ENCODE measurements at places on chromosomes 6 and 20.

DNA sequence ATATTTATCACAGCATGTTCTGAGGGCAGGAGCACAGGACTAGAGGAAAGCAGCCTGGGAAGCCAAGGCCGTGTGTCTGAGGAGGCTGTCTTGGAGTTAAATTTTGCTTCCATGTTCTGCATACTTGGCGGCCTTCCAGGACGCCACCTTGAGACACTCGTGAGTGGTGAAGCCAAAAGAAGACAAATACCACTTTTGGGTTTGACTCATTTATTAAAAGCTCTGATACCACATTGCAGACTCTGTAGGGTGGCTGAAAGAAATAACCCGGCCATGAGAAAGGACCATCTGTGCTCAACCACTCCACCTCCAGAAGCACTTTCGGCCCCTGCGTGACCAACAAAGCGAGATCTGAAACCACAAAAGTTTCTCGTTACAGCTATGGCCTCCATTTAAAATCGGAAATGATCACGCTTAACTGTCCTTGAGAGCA lies 120.0 kb downstream of the TMEM242 start:
- peak; percentile 88 for DNase-seq

GRCh38 chr20:33589059-33589458 lies 73.1 kb upstream of the C20orf144 start:
- no peak for DNase-seq

- no peak for DNase-seq
Observed at GRCh38 chr6:74785236-74785635, 420.6 kb downstream of the COL12A1 start.

- no peak for DNase-seq
Observed at GRCh38 chr6:137349856-137350830, 131.0 kb upstream of the IFNGR1 start.

GRCh38 chr20:25325997-25326396 lies 64.6 kb downstream of the ABHD12 start:
- DNase-seq = no peak

GRCh38 chr20:17762243-17762872 lies 62.6 kb downstream of the BANF2 start:
- DNase-seq = no peak

GRCh38 chr6:163010145-163010544 lies 282.4 kb downstream of the PACRG start:
- no peak for DNase-seq

DNA sequence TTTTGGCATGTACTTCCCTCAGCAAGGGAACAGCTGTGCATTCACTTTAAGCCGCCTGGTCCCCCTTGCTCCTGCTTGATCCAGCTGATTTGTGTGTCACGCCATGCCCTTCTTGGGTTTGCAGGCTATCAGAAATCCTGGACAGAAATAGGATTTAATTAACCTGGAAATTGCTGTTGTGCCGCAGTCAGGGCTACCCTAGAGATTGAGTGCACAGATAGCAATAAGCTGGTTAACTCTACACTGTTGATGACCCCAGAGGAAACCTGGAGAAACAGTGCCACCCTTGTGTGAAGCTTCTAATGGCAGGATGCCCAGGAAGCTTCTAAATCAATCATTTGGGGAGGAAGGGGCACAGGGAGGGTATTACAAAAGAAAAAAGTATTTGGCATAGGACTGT lies 199.0 kb downstream of the JARID2 start:
- DNase-seq = no peak

- no peak for DNase-seq
Observed at GRCh38 chr6:11925805-11926204, 86.3 kb upstream of the HIVEP1 start.

DNA sequence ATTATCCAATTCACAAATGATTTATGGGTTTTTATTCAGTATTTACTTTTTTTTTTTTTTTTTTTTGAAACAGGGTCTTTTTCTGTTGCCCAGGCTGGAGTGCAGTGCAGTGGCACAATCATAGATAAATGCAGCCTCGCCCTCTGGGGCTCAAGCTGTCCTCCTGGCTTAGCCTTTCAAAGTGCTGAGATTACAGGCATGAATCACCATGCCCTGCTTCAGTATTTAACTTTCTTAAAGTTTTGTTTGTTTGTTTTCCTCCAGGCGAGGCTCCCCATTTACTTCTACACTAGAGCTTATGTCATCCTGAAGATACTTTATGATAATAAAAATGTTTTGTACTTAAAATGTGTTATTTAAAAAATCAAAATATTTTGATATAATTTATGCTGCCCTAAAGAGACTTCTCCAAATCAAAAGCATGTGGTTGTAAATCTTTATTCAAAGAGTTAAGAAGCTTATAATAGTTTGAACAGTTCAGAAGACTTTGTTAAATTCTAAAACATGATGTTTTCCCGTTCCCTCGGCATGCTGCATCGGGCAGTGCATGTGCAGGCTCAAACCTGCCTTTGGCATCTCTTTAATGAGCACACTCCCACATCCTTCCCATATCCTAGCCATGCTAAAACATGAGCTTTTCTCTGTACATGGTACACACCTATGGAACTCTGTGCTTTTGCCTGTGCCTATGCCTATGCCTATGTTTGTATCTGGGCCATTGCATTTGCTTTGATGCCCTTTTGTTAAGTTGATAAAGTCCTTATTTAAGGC lies 11.0 kb downstream of the SMPDL3A start:
- no peak for DNase-seq

DNA sequence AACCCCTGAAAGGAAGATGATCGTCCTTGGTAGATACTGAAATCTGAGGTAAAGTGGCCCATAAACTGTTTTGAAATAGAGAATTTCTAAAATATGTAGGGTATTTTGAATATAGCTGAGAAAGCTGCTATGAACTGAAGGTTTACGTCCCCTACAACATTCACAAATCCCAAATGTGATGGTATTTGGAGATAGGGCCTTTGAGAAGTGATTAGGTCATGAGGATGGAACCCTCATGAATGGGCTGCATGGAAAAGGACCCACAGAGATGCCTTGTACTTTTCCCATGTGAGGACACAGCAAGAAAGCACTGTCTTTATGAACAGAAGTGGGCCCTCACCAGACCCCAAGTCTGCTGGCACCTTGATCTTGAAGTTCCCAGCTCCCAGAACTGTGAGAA lies 6.8 kb upstream of the PNISR start:
- no peak for DNase-seq

Data from NCI-H187 (cell line).